Effector memory CD8-positive, alpha-beta T cell (primary cell): ENCODE measurements at places on chromosomes 2 and 18.

DNA sequence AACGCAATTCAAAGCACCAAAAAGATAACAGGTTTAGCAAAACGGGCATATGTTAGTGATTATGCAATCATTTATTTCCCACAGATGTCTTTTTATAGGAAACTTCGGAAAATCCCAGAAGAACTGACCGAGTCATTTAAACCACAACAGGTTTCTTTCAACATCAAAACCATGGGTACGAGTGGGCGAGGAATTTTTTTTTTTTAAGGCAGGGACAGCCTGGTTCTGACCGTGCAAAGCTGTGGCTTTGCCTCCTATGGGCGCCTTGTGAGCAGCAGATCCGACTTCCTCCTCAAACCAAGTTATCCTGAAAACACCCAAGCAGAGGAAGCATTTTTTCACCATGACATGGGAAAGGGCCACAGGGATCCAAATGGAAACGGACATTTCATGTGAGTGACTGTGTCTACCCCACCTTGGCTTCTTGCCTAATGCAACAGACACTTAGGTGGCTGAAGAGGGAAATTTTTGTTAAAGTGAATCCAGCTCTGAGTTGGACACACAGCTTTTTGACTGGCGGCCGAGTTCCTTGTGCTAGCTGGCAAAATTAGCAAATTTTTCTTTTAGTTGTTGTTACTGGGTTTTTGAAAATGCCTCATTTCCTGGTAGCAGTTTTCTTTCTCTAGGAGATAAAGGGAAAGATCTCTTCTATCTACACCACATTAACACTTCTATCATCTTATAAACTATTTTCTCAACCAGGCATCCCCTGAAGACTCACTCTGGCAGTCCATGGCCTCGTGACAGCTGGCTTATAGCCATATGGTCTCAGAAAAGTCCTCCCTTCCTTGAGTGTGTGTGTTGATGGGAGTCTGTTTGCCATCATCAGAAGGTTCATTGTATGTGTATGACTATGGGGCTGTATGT lies 487.4 kb upstream of the ZEB2 start:
- no peak for DNase-seq

DNA sequence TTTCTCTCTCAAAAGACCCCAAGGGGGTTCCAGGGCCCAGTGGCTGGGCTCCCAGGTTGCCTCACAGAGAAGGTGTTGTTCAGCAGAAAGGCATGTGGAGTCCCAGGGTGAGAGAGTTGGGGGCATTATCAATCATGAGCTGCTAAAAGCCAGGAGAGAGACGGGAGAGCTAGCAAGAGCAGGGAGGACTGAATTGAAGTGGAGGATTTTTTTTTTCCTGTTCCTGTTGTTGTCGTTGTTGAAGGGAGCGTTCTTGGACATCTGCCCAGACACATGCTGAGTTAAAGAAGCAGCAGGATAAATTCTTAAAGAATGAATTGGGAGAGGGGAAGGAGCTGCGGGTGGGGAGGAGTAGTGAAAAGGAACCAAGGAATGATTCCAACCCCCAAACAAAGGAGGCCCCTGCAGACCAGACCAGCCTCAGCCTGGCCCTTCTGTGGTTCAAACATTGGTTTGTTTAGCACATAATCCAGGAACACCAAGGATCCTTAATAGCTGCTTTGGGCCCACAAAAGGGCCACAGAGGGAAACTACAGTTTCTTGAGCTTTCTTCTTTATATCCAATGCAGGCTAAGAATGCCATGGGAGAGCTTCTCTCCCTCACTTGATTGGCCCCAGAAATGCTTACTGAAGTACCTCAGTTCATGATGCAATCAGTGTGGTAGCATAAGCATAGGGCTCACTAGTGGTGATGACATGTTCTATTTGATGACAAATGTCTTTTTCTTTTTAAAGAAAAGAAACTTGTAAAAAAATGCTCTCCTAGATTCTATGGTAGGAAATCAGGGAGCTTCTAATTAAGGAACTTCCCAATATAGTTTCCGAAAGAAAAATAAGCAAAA lies 146.0 kb downstream of the SETBP1 start:
- no peak for DNase-seq

GRCh38 chr2:162490761-162491470 lies 147.0 kb downstream of the GCA start:
- no peak for DNase-seq

GRCh38 chr18:10239103-10239502 lies 215.3 kb upstream of the APCDD1 start:
- DNase-seq: no peak

DNA sequence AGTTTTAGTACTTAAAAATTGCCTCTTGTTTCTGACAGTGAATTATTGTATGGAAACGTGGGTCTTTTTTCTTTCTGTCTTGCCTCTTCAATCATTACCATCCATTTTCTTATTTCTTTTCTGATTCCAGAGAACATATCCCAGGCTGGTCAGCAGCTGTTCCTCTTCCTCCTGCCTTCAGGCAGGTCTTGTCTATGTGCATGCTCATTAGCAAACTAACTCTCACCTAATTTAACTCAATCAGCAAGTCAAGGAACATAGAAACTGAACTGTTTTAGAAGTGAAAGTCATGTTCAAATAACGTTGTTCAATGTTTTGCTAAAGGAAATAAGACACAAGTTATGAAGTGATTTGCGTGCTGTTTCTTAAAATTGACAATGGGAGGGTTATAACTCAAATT lies 241.5 kb downstream of the PTGR3 start:
- DNase-seq: no peak

DNA sequence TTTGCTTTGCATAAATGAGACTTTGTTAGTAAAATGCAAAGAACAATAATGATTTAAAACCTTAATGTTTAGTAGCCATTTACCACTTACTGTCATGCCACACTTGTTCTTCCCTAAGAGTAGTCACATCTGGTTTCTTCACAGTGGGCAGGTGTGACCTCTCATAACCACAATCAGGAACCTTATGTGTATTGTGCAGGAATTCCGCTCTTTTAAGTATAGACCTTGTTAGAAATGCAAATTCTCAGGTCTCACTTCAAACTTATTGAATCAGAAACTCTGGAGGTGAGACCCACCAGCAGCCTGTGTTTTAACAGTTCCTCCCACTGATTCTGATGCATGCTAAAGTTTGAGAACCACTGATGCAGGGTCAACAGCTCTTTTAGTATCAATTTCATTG lies 518.8 kb upstream of the MEX3C start:
- DNase-seq: no peak

DNA sequence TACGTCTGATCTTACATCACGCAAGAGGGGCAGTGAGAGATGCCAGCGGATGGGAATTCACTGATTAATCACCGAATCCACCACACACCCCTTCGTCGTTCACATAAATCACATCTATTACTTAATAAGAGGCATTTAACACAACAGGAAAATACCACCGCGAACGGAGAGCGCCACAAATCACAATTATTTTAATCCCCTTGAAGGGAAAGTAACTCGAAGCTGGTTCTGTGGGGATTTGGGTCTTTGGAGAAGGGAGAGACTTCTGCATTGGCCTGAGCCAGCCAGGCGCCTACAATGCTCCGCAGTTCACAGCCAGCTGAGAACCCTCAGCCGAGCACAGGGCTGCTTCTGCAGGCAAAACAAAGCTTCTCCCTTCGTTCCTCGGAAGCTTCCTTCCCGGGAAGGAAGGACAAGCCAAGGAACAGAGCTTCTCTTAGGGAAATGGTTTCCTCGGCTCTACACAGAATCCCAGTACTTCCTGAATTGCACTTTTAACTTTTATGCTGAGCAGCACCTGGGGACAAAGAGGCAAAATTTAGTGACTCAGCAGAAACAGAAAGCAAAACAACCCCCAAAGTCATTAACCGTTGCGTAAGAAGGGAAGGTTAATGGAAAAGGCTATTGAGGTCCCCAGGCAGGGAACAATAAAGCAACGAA lies at the start of gene LRP1B:
TSS of gene LRP1B (minus strand) at position 7 of the 660 bp plus-strand sequence. CDS start 287 bp downstream, outside the sequence.
- no peak for DNase-seq

- no peak for DNase-seq
Measured at GRCh38 chr2:181374781-181375675, 82.2 kb upstream of the ITGA4 start.

DNA sequence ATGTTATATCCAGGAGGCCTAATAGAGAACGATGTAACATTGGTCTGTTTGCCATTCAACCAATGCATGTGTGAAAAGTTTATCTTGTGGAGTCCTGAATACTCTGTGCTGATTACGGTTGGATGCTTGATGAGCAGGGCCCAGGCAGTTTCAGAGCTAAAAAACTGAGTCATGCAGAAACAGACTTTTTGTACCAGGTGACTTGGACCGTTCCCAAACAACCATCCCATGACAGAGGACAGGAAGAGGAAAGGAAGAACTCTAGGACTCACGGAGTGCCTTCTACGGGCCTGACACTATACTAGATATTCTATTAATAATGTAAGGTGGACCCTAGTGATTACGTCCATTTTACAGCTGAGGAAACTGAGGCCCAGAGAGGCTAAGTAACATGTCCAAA lies 142.1 kb downstream of the ARHGAP28 start:
- DNase-seq: no peak

DNA sequence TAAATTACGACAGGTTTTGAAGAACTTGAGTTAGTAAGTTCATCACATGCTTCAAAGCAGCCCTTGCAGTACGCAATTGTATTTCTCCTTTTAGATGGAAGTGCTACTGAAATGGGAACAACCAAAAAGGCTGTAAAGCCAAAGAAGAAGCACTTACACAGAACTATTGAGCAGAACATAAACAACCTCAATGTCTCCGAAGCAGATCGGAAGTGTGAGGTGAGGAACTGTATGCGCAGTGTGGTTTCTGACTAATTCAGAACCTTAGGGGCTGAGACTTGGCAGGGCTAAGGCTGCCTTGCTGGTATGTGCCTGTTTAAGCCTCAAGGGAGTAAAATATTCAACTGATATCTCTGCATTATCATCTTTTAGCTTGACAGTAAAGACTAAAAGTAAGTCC lies 8.4 kb downstream of the NCAPH start:
- DNase-seq: peak; percentile 55

DNA sequence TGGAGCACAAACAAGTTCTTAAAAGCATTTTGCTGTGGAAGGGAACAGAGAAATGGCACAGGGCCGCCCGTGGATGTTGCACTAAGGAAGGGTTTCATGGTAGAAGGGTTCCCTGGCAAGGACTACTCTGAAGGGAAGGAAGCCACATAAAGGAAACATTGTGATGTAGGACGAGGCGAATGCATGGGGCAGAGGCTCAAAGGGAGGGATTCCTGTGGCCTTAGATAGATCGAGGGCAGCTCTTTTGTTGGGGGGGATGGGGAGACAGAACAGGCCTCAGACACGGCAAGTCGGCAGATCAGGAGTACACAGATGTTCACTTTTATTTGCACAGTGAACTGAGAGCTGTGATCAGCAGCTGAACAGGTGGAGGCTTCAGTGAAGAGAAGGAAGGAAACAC lies 205.4 kb downstream of the SNTG2 start:
- DNase-seq: no peak

- DNase-seq: no peak
Measured at GRCh38 chr2:23542230-23542789, 157.3 kb downstream of the KLHL29 start.

DNA sequence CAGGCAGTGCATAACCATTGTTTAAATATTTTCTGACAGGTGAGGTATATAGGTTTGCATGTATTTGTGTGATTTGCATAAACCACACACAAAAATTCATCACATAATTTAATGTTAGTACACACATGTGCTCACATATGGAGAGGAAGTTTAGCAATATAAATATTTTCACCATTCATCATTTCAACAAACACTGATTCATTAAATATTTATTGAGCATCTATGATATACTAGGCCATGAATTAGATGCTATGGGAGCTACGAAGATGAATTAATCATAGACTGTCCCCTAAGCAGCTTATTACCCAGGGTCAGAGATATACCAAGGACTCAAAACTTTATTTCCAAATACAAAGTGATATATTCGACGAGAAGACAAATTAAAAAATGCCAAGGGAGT lies 311.6 kb upstream of the PIK3C3 start:
- no peak for DNase-seq

DNA sequence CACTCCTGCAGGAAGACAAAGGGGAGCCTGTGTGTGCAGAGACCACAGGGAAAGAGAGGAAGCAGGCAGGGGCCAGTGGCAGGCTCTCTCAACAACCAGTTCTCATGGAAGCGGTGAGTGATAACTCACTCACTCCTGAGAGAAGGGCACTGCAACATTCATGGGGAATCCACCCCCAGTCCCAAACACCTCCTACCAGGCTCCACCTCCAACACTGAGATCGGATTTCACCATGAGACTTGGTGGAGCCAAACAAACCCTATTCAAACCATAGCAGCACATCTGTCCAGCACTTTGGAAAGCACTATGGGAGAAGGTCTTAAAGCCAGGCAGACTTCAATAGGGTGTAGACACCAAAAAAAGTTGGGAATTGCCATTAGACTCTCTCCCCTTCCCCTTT lies 345.7 kb upstream of the SPRED2 start:
- DNase-seq: no peak
